ENCODE measurements at places on chromosomes 1 and 21.

DNA sequence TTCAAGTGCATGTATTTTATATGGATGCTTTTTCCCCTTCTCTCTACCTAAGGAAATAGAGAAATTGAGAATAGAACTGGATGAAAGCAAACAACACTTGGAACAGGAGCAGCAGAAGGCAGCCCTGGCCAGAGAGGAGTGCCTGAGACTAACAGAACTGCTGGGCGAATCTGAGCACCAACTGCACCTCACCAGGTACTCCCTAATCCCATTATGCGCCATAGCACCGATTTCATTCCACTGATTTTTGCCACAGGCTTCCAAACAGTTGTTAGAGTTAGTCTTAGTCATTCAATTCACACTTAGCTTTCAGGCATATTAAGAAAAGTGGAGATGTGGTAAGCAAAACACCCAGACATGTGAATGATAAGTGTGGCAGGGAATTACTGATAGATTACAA, 122.8 kb downstream of the SDCCAG8 start:
- DNase-seq: no peak

GRCh38 chr1:82525378-82525777, 724.6 kb downstream of the ADGRL2 start:
- DNase-seq: no peak

DNA sequence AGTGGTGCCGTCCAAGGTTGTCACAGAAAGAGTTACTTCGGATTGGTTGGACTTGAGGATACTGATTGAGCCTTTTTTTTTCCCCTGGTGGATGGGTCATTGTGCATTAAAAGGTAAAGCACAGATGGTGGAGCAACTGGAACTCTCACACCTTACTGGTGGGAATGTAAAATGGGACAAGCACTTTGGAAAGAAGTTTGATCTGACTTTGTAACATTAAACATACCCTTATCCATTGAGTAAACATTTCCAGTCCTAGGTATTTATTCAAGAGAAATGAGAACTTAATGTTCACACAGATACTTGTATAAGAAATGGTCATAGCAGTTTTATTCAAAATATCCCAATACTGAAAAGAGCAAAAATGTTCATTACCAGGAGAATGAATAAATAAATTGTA, 14.9 kb downstream of the PLA2G2A start:
- DNase-seq: no peak

GRCh38 chr1:116475850-116476218, 95.0 kb downstream of the CD58 start:
- DNase-seq: no peak

DNA sequence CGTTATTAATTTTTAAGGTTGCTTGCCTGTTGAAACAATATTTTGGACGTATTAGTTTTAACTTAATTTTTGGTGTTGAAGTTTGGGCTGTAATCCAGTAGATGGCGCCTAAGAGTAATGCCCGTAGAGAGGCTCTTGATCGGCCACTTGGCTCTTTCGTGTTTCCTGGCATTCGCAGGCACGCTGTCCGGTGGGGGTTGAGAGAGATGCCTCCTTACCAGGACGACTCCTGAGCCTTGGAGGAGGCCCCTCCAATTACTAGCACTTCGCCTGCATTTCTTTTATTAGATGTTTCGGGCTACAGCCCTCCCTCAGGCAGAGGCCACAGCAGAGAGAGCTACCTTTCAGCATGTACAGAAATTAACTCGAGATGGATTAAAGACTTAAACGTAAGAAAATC, 12.0 kb downstream of the OR2M4 start:
- peak; percentile 29 for DNase-seq

GRCh38 chr1:41385398-41386195, 24.4 kb downstream of the FOXO6 start:
- DNase-seq: no peak

DNA sequence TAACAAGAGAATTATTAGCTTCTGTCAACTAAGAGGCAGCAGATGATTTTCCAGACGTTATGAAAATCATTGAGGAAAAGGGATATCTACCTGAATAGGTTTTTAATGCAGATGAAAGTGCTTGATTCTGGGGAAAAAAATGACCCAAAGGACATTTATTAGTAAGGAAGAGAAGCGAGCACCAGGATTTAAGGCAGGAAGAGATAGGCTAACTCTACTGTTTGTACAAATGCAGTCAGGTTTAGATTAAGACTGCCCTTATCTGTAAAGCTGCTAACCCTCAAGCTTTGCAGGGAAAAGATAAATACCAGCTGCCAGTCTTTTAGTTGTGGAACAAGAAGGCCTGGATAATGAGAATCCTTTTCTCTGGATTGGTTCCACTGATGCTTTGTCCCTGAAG, 33.0 kb upstream of the LRIG2 start:
- no peak for DNase-seq

GRCh38 chr1:179151908-179152682, 70.2 kb downstream of the TOR3A start:
- no peak for DNase-seq

DNA sequence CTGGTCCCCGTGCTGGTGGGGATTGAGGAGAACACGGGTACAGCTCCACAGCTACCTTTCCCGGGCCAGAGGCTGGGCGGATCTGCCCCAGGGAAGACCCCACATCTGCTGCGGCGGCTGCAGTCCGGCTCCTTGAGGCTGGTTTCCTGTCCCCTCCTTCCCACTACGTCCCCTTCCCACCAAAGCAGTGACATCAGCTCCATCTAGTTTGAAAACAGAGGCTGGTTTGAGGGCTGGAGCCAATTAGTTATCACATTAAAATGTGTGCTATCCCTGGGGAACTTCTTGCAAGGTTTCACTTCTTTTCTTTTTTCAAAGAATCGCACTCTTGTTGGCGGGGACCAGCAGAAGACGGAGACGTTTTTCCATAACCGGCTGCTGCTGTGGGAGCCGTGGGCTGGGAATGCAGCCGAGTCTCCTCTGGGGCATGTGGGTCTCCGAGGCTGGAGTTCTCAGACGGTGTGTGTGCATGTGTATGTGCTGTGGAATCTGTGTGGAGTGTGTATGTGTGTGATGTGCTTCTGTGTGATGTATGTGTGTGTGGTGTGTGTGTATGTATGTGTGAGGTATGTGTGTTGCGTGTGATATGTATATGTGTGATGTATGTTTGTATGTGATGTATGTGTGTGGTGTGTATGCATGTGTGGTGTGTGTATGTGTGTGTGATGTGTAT, 8.9 kb upstream of the PCBP3 start:
- DNase-seq: no peak

- no peak for DNase-seq
Observed at GRCh38 chr1:163240705-163241104, 38.0 kb upstream of the RGS5 start.

DNA sequence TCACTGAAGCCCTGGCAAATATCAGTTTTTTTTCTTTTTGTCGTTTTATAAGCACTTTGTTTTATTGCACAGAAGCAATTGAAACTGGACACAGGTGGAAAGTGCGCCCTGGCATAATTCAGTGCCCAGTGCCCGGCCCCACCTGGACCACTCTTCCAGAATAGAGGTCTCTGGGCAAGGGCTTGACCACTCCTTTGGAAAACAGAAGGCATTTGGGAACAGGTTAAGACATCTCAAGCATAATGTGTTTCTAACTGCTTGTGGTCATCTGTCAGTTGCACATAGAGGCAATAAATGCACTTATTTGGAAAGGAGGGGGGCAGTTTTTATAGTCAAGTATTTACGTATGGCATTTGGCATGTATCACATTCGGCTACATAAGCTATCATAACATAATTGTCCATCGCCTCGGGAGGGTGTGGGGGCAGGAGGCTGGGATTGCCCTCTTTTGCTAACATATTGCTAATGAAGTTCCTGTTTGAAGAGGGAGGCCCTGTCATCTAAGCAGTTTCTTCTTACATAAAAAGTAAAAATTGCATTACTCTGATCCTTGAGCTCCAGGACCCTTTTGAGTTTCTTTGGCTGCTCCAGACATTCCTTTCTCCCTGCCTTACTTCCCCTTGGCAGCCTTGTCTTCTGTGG, 14.7 kb upstream of the CD2 start:
- no peak for DNase-seq

- no peak for DNase-seq
Observed at GRCh38 chr1:33258788-33259274, 2.5 kb downstream of the ZNF362 start.

GRCh38 chr1:117967477-117967876, 37.9 kb downstream of the WDR3 start:
- DNase-seq: no peak

DNA sequence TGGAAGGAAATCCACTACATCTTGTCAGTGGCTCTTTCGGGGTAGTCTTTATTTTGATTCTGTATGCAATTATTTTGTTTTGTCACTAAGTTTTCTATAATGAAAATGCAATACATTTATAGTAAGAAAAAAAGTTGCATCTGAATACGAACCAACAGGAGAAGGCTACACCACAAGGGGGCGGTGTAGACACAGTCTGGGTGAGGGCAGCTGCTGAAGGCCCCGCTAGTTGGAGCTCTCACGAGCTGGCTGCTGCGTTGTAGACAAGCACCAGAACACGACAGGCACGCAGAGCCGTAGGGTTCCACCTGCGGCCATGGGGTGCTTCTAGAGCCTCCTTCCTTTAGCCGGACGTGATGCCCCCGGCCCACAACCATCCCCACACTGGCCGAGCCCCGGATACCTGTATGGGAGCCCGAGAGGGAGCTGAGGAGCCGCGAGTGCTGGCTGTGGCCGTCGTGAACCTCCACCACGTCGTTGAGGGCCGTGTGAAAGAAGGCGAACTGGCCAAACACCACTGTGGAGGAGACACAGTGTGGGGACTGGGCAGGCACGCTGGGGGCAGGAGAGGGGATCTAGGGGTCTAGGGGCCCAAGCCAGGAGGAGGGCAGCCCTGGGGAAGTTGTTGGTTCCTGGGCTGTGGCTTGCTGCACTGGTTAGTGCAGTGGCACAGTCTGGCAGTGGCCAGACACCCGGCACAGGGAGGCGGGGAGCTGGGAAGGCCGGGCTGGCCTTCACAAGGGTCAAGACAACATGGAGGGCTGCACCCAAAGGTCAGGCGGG, 160.8 kb downstream of the ZSCAN20 start:
- peak; percentile 79 for DNase-seq

GRCh38 chr1:27161594-27161993, 6.7 kb upstream of the SLC9A1 start:
- no peak for DNase-seq

DNA sequence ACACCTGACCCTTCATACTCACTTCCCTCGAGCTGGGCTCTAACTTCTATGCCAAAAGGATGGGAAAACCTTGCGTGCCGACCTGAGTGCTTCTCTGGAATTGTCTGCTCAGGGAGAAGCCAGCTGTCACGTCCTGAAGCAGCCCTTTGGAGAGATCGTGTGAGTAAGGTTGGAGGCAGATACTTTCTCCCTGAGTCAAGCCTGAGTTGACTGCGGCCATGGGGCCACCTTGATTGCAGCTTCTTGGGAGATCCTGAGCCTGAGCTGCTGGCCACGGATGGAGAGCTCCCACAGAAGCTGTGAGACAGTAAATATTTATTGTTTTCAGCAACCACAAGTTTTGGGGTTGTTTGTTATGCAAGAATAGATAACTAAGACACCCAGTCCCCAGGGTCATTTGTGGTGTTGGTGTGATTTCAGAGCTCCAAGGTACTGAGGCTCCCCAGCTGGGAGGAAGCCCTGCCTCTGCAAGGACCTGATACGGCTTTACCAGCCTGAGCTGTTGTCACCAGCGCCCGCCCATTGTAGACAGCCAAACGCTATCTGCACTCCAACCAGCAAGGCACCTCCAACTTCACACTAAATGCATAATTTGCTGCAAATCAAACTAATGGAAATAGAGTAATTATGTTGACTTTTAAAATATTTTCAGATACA, 531.6 kb downstream of the PTPRU start:
- DNase-seq: no peak

- DNase-seq: no peak
Observed at GRCh38 chr1:182601913-182602312, 2.3 kb downstream of the RGS16 start.

GRCh38 chr1:183027791-183028190, 4.6 kb downstream of the LAMC1 start:
- DNase-seq: no peak

- peak; percentile 54 for DNase-seq
Observed at GRCh38 chr1:115062542-115063004, 26.7 kb downstream of the TSPAN2 start.

- DNase-seq: no peak
Observed at GRCh38 chr1:101379950-101380349, 143.1 kb downstream of the S1PR1 start.

DNA sequence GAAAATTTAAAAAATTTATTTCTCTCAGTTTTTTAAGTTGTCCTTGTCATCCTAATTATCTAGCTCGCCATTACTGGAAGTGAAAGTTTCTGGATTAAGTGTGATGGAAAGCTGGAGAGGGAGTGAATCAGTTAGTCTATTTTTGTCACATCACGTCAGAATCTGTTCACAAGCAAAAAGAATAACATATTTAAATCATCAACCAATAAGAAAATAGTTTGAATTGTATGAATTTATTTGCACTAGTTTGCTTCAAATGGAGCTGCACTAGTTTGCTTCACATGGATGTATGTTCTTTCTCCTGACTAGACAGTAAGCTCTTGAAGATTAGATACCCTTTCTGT, 22.8 kb downstream of the PHC2 start:
- DNase-seq: no peak

- DNase-seq: no peak
Observed at GRCh38 chr1:61569303-61569621, 155.7 kb downstream of the TM2D1 start.

DNA sequence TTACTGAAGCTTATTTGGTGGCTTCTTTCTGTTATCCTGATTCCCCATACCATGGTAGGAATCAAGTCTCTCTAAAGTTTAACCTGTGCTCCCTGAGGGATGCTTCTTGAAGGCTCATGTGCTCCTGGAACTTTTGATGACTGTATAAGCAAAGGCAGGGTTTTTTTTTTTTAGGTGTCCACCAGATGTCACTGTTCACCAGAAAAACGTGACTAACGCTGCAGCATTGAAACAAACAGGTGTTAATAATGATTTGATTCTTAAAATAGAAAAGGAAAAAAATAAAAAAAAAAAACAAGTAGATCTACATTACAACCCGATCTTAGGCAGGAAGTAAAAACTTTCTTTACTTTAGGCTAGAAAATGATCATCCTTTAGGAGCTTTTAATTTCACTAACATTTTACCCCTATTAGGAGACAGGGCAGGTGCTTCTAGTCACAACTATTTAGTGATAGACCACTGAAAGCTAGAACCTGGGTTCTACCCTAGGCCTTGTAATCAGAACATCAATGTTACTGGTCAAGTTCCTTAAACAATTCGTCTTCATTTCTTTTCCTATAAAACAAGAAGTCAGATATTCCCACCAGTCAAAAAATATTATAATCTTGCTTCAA, 223.0 kb downstream of the PLA2G4A start:
- no peak for DNase-seq

- peak; percentile 64 for DNase-seq
Observed at GRCh38 chr1:247212012-247212411, 40.2 kb upstream of the ZNF124 start.

- no peak for DNase-seq
Observed at GRCh38 chr21:39681845-39682244, 63.1 kb upstream of the IGSF5 start.

DNA sequence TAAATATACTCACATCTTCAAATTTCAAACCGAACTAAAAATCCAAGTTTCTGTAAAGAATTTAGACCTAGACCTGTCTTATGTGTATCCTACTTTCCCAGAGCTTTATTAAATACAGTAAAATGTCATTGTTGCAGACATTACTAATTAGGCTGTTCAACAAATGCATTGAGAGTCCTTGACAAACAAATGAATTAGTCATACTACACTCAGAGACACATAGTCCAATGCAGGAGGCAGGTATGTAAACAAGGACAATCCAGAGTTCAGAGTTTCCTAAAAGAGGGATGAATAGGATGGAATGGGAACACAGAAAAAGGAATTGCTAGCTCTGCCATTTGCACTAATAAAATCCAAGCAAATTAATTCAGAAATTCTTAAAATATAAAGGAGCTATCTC, 1.6 kb upstream of the EGLN1 start:
- DNase-seq: no peak

Data from CMK (cell line).